ENCODE measurements at places on chromosomes 7 and 10. TPM values are rescaled to one million over a fixed set of nuclear protein-coding genes. Genes with fewer than 3 reads are reported as not detected.

PHYHIPL gene
- 30.4 TPM for total RNA-seq

MRLN gene
- 1.3 TPM for total RNA-seq

PTPN20 gene
- total RNA-seq, result 17.5 TPM

CC2D2B gene
- total RNA-seq, result 2.2 TPM

MYL10 gene
- total RNA-seq, result not detected

OR2A42 gene
- total RNA-seq, result under 0.01 TPM

SPDYE8 gene
- not detected for total RNA-seq

CUX1 gene
- 84.5 TPM for total RNA-seq

HOGA1 gene
- 0.31 TPM for total RNA-seq

NKX6-2 gene
- not detected for total RNA-seq

SPRN gene
- total RNA-seq, result 13.1 TPM

CALML5 gene
- not detected for total RNA-seq

SLC26A4 gene
- total RNA-seq, result 16.0 TPM

LBX1 gene
- total RNA-seq, result not detected

CPN1 gene
- not detected for total RNA-seq

SMKR1 gene
- total RNA-seq, result 1.9 TPM

LRGUK gene
- 11.3 TPM for total RNA-seq

CRYGN gene
- total RNA-seq, result not detected

HTRA1 gene
- total RNA-seq, result 50.1 TPM

COX15 gene
- 48.5 TPM for total RNA-seq

KLF14 gene
- total RNA-seq, result not detected

PPP1R3C gene
- total RNA-seq, result 24.7 TPM

KIF11 gene
- total RNA-seq, result 8.5 TPM

CYP2C19 gene
- total RNA-seq, result not detected

TMEM196 gene
- total RNA-seq, result 12.8 TPM

LDB3 gene
- total RNA-seq, result not detected

CFAP70 gene
- 1.6 TPM for total RNA-seq

OPN4 gene
- total RNA-seq, result not detected

GPR15LG gene
- total RNA-seq, result not detected

MYH16 gene
- total RNA-seq, result not detected

ZNF479 gene
- not detected for total RNA-seq

HTR7 gene
- total RNA-seq, result 16.3 TPM

All from parietal lobe (tissue), 2 donors.